ENCODE measurements at places on chromosomes 5 and 9. TPM values are rescaled to one million over a fixed set of nuclear protein-coding genes. Genes with fewer than 3 reads are reported as not detected.

- no peak for DNase-seq
These were observed 15.0 kb downstream of the TBC1D2 start for GRCh38 chr9:98240475-98240874.

The BNC2 gene
- total RNA-seq, result 51.3 TPM

GRCh38 chr9:37972351-37972848 is 68.5 kb upstream of the SLC25A51 start:
- peak; percentile 80 for DNase-seq

GRCh38 chr9:123040801-123041200 is 7.3 kb downstream of the GPR21 start:
- DNase-seq, result no peak

- no peak for DNase-seq
These were observed 46.4 kb downstream of the RBM27 start for GRCh38 chr5:146249801-146250200.

GRCh38 chr9:121631978-121632418 is 19.4 kb upstream of the DAB2IP start:
- no peak for DNase-seq

DNA sequence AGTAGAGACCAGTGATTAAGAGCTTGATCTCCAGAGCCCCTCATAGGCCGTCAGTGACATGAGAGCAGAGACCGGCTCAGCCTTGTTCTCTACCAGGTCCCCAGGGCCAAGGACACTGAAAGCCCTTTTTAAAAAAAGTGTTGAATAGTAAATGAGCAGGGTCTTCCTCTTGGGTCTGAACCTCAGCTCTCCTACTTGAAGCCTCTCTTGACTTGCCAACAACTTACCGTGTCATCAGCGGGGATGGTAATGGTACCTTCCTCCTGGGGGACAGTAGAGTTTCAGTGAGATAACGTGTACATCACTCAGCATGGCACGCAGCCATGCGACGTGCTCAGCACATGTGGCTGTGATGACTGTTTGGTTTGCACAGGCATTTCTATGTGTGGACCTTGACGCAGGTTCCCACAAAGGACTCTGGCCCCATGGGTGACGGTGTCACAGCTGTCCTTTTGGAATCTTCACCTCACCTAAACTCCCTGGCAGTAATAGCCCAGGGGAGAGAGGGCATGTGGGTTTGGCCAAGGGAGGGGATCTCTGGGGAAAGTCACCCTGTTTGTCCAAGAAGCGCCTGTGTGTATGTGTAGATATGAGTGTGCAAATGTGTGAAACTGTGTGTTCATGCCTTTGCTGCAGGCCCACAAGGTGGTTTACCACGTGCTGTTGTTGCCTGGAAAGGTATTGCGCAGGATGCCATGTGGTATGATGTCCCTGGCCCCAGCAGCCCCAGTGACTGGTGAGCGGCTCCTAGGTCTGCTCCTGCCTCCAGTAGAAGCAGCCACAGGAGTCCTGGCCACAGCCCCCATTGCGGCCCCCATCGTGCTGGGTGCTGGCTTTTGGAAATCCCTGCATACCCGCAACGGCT is 18.7 kb downstream of the ERGIC1 start:
- peak; percentile 61 for DNase-seq

The FGFR4 gene
- total RNA-seq, result 1.1 TPM

The EIF4E1B gene
- not detected for total RNA-seq

The ANXA2R gene
- total RNA-seq, result 3.5 TPM

GRCh38 chr9:132030626-132031325 is 48.9 kb downstream of the MED27 start:
- DNase-seq, result no peak

The CDC37L1 gene
- total RNA-seq, result 29.3 TPM

DNA sequence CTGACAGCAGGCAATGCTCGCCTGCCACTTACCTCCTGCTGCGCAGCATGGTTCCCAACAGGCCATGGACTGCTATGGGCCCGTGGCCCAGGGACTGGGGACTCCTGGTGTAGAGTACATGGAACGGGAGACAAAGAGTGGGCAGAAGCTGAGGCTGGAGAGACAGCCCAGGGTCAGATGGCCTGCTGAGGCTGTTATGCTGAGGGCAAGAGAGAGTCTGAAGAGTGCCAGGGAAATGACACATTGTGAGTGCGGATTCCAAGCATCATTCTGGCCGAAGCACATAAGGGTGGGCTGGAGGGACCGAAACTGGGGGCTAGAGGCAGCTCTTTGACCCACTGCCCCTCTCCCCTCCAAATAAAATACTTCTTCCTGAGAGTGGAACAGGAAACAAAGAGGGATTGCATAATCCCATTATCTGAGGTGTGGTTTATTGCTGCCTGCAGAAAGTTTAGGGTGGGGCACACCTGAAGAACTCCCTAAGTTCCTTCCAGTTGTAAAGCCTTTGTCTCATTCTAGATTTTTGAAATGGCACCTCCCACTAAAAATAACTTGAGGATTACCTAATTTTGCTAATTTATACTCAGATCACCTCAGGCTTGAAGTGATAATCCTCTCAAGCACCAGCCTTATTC is 158.1 kb downstream of the ATP10B start:
- DNase-seq, result no peak

GRCh38 chr9:27679338-27679737 is 106.1 kb upstream of the C9orf72 start:
- DNase-seq, result no peak

DNA sequence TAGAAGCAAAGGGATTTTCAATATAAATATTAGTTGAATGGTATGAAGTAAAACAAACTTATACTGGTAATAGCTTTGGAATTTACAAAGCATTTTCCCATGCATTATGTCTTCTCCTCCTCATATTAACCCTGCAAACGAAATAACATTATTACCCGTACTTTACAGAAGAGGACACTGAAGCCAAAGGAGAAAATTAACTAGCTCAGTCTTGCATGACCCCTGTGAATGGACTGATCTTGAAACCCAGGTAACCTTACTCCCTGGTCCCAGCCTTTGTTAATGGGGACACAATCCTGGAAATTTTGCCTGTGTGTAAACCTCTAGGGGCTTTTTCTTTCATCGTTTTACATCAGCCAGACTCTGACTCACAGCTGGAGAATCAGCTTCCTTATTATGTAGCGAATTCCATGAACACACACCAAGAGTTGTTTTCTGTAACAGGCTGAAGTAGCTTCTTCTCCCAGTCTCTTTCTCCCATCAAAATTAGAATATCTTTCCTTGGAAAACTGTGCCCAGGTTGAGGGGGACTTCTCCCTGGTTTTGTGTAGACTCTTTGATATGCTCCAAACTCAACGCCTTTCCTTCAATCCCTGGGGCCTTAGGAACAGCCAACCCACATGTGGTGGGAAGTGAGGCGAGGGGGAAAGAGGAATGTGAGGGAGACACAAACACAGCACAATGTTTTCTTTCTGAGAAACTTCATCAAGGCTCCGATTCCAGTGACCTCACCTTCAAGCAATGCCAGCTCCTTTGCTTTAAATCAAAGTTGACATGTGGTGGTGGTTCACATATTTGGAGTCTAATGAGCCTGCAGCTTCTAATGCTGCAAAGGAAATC is 480.9 kb upstream of the PAPPA start:
- peak; percentile 61 for DNase-seq

DNA sequence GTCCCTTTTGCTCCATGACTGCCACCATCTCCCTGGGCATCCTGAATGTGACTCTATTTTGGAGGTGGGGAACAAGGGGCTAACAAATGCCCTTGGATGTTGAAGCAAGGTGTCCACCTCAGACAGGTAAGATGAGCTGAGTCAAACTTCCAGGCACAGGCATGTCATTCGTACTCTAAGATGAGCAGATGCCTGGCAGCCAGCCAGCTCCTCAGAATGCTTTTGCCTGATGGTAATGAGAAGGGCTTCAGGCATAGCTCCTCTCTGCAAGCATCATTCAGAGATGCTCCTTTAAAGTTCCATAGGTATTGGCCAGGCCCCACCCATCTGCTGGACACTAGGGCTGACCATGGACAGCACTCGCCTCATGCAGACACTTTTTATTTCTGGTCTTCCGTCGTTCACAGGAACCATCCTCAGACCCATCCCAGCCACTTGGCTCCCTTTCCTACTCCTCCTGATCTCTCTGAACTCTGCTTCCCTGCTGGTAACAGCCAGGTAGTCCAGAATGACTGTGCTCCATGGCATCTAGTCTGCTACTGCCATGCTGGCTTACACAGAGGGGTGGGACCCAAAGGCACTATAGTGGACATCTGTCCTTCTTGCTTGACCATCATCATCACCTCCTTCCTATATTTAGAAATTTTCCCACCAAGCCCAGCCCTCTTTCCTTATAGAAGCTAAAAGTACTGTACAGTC is 118.8 kb downstream of the GLIS3 start:
- DNase-seq, result no peak

DNA sequence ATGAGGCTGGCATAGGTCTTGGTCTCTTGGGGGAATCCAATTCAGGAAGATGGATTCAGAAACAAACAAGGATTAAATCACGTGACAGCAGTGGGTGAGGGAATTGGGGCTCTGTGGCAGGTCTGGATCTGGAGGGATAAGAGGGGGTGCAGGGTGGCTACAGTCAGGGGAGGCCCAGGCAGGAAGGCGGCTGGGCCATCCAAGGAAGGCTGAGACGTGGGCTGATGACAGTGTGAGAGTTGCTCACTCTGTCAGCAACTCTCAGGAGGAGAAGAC is 65.8 kb upstream of the COL5A1 start:
- no peak for DNase-seq

The LECT2 gene
- not detected for total RNA-seq

- no peak for DNase-seq
These were observed 131.1 kb upstream of the MPDZ start for GRCh38 chr9:13410566-13411031.

GRCh38 chr5:473551-474192 is 30.7 kb downstream of the EXOC3 start:
- peak; percentile 95 for DNase-seq

GRCh38 chr5:35416217-35416988 is 186.1 kb upstream of the PRLR start:
- DNase-seq, result no peak

- no peak for DNase-seq
These were observed 127.2 kb upstream of the PITX1 start for GRCh38 chr5:135161221-135161620.

GRCh38 chr9:136507221-136507991 is 24.6 kb upstream of the SEC16A start:
- DNase-seq, result no peak

The CAPSL gene
- not detected for total RNA-seq

The ZBTB43 gene
- total RNA-seq, result 17.7 TPM

DNA sequence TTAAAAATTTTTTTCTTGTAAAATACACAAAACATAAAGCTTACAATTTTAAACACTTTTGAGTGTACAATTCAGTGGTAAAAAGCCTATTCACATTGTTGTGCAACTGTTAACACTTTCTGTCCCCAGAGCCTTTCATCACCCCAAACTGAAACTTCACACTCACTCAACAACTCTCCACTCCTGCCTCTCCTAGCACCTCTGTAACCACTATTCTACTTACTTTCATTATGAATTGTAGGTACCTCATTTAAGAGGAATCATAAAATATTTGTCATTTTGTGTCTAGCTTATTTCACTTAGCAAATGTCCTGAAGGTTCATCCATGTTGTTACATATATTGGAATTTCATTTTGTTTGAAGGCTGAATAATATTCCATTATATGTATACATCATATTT is 4.3 kb upstream of the ZNF510 start:
- DNase-seq, result no peak

The HTR4 gene
- not detected for total RNA-seq

DNA sequence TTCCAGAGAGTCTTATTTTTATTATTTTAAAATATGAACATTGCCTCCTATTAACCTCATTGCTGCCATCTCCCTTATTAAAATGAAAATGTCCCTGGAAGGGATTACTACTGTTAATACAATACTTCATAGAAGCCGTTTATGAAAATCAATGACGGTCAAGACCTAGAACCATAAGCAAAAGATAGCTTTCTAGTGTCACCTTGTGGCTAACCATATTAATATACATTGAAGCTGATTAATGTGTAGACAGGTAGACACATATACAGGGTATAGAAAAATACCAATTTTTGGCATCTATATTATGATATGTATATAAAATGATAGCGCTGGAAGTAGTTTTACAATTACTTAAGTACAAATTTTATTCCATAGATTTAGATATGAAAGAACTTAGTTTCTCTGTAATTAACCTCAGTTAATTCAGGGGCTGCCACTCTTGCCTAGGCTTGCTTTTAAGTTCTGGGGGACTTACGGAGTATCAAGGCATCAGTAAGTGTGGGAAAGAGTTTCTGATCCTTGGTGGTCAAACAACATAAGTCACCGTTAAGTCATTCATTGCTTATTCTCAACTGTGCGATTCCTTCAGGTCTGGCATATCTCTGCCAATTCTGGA is 2.5 kb upstream of the YTHDC2 start:
- DNase-seq, result no peak

DNA sequence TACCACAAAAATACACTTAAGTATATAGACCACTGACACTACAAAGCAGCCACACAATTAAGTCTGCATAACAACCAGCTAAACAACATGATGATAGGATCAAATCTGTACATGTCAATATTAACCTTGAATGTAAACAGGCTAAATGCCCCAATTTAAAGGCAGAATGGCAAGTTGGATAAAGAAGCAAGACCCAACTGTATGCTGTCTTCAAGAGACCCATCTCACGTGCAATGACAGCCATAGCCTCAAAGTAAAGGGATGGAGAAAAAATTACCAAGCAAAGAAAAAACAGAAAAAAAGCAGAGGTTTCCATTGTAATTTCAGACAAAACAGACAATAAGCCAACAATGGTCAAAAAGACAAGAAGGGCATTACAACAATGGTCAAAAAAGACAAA is 77.3 kb upstream of the APC start:
- DNase-seq, result no peak

The HTR1A gene
- not detected for total RNA-seq

The TAF1L gene
- total RNA-seq, result not detected

The PCDHGC4 gene
- total RNA-seq, result 3.8 TPM

DNA sequence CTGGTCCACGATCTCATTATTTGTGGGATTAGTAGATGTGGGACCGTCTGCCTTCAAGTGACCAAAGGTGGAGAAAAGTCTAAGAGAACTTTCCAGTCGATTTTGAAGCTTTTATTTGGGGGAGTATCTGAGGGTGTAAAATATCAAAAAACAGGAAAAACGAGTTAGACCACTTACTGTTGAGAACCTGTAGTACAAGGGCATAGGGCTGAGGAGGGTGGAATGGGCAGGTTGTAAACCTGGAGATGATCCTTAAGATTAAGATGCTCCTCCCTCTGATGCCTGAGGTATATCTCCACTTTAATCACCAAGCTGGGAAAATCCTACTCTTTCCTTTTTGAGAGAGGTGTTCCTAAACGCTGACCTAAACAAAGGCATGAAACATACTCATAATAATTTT is 32.0 kb upstream of the GTF2H2C start:
- no peak for DNase-seq
